ENCODE measurements at places on chromosomes 6 and 20.

DNA sequence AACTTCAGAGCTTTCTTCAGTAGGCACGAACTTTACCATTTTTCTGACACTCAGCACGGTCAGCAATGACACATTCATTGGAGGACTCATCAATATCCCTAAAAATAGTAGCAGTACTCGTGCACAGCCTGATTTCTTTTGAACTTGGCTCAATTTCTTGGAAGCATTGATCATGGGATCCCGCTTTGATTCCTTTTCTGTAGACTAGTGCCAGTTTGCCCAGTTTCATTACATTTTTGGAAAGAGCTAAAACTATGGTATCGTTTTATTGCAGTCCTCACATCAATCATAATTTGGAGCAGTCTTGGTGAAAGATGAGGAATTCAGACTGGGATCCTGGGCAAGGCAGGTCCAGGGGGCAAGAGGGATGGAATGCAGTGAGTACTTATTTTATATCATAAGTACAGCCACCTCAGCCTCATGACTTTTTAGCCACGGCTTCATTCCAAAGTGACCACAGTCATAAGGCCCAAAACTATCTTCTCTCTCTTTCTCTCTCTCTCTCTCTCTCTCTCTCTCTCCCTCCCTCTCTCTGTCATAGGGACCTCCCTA lies 170.9 kb upstream of the AKAP12 start:
- no peak for DNase-seq

DNA sequence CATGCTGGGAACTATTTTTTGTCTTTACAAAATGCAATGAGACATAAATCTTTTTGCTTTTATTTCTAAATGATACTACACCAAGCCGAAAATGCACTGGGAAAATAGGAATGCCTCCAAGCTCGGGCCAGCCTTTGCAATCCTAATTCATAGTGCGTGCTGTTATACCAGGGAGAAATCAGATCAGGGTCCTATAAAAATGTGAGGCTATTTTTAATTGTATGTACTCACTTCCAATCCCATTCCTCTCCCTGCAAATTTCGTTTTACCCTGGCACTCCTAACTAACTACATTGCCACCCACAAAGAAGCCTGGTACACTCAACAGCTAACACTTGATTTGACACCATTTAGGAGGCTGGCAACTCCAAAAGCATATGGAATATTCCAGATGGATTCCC lies 350.6 kb upstream of the ZFP64 start:
- no peak for DNase-seq

DNA sequence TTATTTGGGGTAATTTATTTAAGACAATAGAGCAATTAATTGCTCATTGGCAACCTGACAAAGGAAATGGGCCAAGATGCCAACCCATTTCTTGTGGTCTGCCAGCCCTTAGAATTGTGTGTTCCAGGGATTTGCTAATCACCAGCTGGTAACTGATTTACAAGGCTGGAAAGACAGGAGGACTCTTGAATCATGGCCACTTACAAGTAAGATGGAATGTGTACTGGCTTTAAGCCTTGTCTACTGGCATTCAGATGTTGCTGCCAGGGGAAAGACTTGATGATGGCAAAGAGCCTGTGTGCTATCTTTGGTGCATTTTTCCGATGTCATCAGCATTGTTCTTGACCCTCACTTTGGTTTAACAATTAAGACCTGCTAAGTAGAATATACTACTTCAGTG lies 91.0 kb downstream of the BCKDHB start:
- DNase-seq = no peak

- DNase-seq = no peak
These were observed 13.2 kb downstream of the RNF146 start for GRCh38 chr6:127279815-127280214.

DNA sequence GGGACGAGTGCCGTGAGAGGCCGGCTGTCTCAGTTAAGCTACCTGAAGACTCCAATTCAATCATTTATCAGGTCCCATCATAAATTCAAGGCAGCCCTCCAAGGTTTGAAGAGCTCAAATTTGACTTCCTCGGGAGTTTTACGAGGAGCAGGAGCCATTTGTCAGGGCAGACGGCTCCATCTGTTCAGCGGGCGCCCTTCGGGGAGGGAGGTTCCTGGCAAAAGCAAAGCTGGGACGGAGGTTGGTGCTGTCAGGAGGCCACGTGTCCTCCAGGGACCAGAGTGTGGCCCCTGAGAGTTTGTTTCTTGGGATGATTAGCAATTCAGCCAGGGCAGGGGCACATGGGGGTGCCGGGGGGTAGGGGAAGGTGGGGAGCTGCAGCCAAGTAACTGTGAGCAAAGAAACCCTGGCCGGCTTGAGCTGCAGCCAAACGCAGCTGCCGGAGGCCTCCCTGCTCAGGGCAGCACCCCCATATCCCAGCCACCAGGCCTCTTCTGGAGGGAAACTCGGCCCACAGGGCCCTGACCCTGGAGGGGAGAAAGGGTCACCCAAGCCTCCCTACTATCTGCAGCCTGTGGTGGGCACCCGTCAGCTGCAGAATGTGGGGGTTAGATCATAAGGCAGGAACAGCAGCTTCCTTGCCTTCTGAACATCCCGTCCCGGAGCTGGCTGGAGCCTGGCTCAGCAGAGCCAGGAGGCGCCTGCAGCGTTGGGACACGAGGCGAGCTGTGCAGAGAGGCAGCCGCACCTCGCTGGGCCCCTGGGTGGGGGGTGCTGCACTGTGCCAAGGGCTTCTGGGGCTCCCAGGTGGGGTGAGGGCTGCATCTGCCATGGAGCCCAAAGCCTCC lies 63.6 kb upstream of the GATA5 start:
- no peak for DNase-seq

DNA sequence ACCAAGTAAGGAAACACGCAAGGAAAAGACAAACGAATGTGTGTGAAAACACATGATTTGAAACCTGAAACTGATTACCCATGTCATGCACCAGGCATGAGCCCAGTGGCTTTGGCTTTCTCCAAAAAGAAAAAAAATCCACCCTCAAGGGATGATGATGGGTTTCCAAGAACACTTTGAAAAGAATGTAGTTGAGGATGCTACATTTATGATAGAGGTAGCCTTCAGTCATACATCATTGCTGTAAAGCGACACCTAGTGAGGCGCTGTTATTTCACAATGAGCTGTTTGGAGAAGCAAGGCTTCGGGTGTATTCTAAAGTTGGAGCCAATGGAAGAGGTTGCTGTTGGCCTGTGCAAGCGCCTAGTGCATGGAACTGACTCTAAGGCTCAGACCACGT lies 124.9 kb downstream of the SCML4 start:
- no peak for DNase-seq

DNA sequence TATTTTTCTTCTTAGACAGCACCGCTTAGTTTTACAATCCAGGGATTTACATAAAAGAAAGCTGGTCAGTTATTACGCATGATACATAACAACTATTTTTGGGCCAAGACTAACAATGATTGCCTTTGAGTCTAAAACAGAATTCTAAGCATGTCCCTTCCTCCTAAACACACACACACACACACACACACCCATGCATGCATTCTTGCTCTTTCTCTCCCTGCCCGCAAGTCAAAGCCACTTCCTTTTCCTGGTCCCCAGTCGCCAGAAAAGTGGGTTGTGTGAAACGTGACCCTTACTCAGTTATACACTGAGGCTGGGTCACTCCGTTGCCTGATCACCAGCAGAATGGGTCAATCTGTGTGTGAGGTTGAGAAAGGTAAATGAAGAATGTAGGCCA lies 31.4 kb downstream of the FYN start:
- DNase-seq = no peak

DNA sequence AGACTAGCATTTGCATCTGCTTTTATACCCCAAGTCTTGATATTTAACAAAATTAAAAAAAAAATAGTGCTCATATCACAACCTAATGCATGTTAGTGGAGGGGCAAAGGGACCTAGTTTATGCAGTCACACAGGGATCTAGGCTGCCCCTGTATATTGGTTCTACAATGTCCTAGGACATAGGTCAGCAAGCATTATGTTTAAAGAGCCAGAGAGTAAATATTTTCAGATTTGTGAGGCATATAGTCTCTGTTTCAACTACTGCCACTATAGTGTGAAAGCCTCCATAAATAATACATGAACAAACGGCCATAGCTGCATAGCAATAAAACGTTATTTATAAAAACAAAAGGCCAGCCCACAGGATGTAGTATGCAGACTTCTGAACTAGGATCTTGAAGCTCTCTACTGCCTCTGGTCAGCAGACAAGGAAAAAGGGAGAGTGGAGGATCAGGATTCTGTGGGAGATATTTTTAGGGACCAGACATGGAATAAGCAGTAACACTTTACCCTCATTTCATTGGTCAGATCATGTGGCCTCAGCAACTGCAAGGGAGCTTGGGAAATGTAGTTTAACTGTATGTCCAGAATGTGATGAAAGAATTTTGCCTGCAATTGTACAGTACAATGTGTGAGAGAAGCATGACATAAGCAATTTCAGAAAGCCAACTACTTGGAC lies 414.2 kb upstream of the SPTLC3 start:
- no peak for DNase-seq

Data from progenitor cell of endocrine pancreas (in vitro differentiated cells).